ENCODE measurements at places on chromosomes 11 and 22.

GRCh38 chr22:20508815-20509271, 1.4 kb downstream of the MED15 start:
- DNase-seq = no peak

DNA sequence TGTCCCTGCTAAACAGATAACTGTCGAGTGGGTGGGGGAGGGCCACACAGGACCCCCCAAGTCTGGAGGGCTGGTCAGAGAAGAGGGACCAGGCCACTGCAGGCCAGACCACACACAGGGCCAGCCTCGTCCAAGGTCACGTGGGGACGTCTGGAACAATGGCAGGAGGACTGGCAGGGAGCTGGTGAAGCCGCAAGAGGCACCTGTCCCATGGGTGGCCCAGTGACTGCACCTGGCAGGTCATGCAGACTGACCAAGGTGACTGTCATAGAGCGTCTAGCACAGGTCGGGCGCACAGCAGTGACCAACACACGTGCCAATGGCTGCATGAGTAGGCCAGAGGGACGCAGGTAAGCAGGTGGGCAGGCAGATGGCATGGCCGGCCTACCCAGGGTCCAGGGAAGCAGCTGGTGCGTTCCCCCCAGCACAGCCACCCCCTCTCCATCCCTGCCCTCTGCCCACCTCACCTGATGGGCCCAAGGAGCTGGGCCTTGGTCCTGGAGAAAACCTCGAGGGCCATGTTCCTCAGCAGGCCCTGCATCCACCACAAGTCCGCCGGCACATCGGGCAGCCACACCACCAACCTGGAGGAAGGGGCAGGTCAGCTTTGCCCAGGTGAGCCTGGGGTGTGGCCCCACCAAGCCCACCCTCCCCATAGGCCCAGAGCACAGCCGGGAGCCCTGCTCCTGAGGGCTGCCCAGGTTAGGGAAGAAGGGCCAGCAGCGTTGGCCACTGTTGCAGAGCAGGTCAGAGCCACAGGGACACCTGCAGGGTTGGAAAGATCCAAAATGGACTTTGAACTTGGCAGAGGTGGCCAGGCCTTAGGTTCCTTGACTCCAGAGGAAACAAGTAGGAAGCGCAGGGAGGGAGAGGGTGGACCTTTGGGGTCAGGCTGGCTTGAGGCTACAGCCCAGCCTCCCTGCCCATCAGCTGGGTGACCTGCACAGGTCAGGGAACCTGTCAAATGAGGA, 10.4 kb downstream of the PNPLA5 start:
- no peak for DNase-seq

GRCh38 chr11:24384240-24384639, 112.6 kb upstream of the LUZP2 start:
- no peak for DNase-seq

DNA sequence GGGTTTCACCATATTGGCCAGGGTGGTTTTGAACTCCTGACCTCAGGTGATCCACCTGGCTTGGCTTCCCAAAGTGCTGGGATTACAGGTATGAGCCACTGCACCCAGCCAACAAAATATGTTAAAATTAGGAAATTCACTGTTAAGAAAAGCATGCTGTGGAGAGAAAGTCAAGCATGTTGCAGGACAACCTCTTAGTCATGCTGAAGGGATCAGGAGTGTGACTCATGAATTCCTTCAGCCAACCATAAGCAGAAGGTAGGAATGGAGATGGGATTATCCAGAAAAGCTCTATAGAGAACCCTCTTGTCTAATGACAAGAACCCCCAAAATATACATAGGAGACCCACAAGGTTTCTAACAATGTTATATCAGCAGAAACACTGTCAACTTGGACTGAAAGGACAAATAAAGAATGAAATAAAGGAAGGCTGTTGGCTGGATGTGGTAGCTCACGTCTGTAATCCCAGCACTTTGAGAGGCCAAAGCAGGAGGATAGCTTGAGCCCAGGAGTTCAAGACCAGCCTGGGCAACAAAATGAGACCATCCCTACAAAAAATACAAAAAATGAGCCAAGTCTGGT, 16.0 kb downstream of the MRTFA start:
- no peak for DNase-seq

GRCh38 chr11:58691675-58692074, 40.1 kb downstream of the GLYAT start:
- DNase-seq = no peak

GRCh38 chr11:100930185-100930778, 199.3 kb downstream of the PGR start:
- DNase-seq = peak; percentile 54

DNA sequence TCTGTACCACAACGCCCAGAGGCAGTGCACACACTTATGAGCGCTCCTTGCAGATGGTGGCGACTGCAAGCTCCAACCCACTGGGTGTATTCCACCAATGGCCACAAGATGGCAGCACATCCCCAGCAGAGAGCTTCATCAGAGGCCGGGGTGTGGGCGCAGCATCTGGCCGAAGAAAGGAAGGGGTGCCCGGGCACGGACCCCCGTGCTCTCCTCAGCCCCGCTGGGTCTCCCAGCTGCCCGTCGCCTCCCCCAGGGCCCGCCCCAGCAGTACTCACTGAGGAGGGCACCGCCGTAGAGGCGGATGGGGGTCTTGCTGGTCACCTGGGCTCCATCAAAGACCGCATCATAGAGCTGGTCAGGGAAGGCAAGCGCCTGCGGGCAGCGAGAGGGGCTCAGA, 14.2 kb downstream of the TP53I11 start:
- peak; percentile 59 for DNase-seq

GRCh38 chr22:36578619-36579018, 49.7 kb upstream of the EIF3D start:
- no peak for DNase-seq

GRCh38 chr11:102280245-102280833, 36.9 kb upstream of the BIRC3 start:
- no peak for DNase-seq

DNA sequence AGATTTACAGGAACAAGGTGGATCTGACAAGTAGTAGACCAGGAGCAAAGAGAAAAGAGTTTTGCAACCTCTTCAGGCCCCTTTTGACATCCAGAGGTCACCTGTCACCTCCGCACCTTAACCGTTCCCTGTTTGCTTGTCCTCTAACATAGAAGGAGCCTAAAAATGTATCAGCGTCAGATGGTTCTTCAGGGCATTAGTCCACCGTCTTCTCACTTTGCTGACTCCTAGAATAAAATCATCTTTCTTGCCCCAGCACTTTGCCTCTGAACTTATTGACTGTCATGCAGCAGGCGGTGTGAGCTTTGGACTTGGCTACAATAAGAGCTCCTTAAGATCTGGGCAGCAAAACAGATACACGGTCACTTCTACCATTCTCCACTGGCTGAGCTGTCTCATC, 339.7 kb upstream of the B3GAT1 start:
- no peak for DNase-seq

DNA sequence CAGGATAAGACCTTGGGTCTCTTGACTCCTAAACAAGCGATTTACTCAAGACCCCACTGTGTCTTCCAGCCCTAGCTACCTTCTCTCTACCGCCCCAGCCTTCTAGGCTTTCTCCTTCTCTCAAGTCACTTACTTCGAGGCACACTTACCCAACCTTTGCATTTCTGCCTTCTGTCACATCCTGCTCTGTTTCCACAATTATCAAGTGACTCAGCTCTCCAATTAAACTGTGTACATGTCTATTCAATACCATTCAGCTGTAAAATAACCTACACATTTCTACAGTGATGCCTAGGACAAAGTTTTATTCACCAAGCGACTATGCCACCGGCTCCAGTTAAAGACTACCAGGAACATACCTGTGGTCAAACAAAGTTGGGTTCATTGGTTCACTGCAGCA, 69.0 kb downstream of the LARGE1 start:
- no peak for DNase-seq

- DNase-seq = no peak
Measured at GRCh38 chr11:112520354-112520753, 259.7 kb upstream of the PLET1 start.

DNA sequence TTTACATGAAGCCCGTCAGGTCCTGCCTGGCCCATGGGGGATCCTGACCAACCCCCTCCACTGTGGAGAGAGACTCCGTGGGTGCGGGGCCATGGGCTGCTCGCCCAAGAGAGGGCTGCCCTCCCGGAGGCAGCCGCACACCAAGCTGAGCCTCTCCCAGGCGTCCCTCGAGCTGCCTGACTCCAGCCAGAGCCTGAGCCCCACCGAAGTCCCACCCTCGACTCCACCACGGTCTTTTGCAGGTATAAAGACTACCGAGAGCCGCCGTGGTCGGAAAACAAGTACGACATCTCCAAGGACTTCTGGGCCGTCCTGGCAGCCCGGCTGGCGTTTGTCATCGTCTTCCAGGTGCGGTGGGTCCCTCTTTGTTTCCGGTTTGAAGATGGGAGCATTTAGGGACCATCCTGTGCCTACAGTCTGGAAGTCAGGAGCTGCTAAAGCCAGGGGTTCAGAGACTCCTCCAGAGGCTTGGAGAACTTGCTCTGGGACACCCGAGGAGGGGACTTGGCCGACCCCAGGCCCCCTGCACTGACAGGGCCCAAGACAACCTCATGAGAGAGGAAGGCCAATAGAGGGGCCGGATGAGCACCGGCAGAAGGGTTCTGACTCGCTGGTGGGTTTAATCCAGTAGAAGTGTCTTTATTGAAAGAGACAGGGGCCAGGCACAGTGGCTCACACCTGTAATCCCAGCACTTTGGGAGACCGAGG, 17.6 kb upstream of the FADD start:
- no peak for DNase-seq

GRCh38 chr11:37817727-37818270, 1219.8 kb upstream of the RAG2 start:
- no peak for DNase-seq

DNA sequence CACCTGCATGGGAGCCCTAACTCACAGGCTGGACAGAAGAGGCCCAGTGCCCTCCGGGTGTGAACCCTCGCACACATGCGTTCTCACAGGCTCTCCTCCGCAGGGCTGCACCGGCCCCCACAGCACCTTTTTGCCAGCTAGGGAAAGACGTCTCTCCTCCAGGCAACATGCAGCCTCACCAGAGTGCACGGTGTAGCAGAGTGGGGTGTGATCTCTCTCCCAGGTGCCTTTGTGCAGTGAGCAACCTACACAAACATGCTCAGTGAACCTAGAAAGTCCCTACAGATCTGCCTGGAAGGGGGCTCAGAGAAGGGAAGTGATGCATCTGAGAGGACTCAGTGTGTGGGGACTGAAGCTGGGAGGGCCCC, 3.7 kb upstream of the CARNS1 start:
- DNase-seq = no peak

GRCh38 chr22:24207264-24208011, 26.2 kb downstream of the SUSD2 start:
- DNase-seq = no peak

- DNase-seq = no peak
Measured at GRCh38 chr11:40384991-40385390, 1074.5 kb downstream of the LRRC4C start.

DNA sequence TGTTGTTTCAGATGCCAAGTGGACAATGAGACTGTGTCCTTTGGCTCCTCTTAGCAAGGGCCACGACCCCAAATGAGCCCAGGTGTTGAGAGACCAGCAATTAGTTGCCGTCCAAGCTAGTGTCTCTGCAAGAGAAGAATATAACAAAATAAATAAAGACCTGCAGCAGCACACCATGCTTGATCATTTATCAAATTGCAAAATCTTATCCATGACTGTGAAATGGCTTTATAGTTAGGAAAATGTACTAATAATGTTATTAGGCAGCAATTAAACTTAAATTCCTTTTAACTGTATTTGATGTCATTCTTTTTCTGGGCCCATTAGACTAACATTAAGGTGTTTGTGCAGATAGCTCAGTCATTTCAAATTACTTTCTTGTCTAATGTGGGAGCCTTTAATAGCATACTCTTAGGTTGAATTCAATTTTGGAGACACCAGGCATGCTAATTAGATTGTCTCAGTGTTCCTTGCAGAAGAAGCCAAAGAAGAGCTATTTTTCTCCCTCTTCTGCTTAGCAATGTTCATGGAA, 176.1 kb downstream of the RRAS2 start:
- DNase-seq = no peak

- peak; percentile 2 for DNase-seq
Measured at GRCh38 chr11:43681401-43681942, 934 bp downstream of the HSD17B12 start.

GRCh38 chr22:24026733-24027132, 15.6 kb downstream of the CABIN1 start:
- no peak for DNase-seq
